ENCODE measurements at places on chromosomes 16 and 17.

DNA sequence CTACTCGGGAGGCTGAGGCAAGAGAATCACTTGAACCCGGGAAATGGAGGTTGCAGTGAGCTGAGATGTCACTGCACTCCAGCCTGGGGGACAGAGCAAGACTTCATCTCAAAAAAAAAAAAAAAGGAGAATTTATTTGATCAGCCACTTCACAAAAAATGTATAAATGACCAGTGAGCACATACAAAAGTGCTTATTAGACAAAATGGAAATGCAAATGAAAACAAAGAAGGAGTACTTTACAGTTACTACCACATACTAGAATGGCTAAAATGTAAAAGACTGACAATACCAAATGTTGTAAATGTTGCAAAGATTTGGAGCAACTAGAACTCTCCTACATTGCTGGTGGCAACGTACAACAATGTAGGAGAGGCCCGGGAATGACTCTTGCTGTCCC, 241.8 kb upstream of the SOX9 start:
- no peak for DNase-seq

- no peak for DNase-seq
Measured at GRCh38 chr16:4909825-4910224, 27.1 kb downstream of the PPL start.

DNA sequence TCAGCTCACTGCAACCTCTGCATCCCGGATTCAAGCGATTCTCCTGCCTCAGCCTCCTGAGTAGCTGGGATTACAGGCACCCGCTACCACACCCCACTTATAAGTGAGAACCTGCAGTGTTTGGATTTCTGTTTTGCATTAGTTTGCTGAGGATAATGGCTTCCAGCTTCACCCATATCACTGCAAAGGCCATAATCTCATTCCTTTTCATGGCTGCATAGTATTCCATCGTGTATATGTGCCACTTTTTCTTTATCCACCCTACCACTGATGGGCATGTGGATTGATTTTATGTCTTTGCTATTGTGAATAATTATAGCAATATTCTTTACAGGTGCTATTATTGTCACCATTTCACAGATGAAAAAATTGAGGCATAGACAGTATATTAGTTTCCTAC, 301.0 kb upstream of the MAF start:
- no peak for DNase-seq

DNA sequence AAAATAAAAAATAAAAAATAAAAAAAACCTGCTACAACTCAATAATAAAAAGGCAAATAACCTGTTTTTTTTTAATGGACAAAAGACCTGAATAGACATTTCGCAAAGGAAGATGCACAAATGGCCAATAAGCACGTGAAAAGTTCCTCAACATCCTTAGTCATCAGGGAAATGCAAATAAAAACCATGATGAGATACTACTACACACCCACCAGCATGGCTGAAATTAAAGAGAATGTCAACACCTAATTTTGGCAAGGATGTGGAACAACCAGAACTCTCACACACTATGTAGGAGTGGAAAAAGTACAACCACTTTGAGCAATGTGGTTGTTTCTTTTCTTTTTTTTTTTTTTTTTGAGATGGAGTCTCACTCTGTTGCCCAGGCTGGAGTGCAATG, 24.6 kb downstream of the COG7 start:
- DNase-seq, result no peak

DNA sequence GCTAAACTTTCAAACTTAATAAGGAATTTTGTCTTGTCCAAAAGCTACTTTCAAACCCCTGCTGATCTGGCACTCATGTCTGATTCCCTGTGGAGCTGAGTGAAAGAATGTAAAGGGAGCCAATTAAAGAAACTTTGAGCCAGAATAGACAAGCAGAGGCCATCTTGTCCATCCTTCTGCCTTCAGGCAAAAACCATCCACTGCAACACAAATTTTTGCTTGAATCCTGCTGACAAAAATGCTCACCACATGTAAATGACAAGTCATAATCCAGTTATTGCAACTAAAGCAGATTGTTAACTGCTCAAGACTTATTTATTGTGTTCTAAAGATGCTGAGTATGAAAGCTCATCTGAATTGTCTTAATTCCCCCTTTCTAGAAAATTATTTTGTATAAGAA, 124.0 kb upstream of the HLF start:
- DNase-seq, result no peak

GRCh38 chr17:72572604-72573491, 452.0 kb downstream of the SOX9 start:
- no peak for DNase-seq

GRCh38 chr16:58366247-58367031, 25.8 kb upstream of the GINS3 start:
- DNase-seq, result no peak

- DNase-seq, result no peak
Measured at GRCh38 chr17:69769050-69769449, 306.0 kb upstream of the KCNJ16 start.

DNA sequence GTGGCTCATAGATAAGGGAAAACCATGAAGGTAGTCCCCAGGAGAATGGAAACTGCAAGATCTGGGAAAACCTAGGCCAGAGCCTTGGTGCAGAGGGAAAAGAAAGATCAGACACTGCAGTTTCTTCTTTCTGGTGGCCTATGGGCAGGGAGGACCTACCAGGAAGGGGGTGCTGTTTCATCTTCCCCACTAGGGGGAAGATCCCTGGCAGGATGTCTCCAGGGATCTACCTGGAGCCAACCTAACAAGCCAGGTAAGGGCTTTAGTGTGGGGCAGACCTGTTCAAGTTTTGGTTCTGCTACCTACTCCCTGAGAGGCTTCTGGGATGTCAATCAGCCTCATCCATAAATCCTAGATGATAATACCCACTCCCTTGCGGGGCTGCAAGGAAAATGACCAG, 21.4 kb downstream of the TOM1L2 start:
- no peak for DNase-seq

GRCh38 chr17:27551701-27552248, 79.2 kb upstream of the LGALS9 start:
- DNase-seq, result no peak

- no peak for DNase-seq
Measured at GRCh38 chr17:71762526-71762925, 358.3 kb upstream of the SOX9 start.

DNA sequence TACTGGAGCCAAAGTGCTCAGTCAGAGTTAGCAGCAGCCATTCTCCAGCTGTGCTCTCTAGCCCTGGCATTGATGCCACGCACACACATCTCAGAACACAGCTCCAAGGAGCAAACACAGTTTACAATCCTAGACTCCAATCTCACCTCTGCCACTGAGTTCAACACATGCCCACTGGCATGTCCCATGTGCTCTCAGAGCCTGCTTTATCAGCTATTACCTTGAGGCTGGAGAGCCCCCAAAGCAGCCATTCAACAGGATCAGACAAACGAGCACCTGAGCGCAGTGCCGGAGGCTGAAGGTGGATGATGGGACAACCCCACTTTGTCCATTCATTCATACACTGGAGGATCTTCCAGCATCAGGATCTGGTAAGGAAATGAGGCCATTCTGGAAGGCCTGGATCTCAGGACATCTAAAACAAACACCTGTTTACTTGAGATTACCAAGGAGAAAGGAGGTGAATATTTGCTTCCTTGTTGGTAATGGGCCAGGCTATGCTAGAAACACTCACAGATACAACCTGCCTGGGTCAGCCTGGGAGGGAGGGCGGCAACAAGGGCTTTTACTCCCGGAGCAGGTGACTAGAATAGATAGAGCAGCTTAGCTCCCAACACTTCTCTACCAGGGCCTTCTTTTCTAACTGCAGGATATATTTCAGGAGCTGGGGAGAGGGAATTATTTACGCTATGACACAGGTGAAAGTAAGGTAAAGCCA, 25.4 kb downstream of the RANBP10 start:
- no peak for DNase-seq
